Activated T-cell treated with anti-CD3 and anti-CD28 coated beads, Interleukin-2, amount 50 U/mL, for 48 hours (primary cell): ENCODE measurements at places on chromosomes 1 and 21.

GRCh38 chr1:42924851-42925760 is 33.6 kb downstream of the SLC2A1 start:
- DNase-seq: peak; percentile 28

DNA sequence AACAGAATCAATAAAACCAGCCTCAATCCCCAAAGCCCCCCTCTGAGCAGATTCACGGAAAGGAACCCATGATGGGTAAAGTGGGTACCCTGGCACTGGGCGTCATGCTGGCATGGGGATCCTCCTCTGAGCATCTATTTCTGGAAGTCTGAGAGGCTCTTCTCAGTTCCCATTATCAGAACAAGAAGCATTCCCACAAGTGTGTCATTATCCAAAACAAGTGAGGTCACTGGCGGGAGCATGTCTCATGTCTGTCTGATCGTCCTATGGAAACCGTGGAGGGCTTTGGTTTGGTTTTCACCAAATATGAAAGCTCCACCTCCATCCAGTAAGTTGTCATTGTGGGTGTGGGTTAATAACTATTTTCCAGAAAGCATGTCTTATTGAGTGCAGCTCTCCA is 70.7 kb downstream of the PGM1 start:
- no peak for DNase-seq

GRCh38 chr1:82600314-82600713 is 799.6 kb downstream of the ADGRL2 start:
- DNase-seq: no peak

GRCh38 chr1:43563876-43564539 is 33.3 kb downstream of the PTPRF start:
- DNase-seq: no peak

DNA sequence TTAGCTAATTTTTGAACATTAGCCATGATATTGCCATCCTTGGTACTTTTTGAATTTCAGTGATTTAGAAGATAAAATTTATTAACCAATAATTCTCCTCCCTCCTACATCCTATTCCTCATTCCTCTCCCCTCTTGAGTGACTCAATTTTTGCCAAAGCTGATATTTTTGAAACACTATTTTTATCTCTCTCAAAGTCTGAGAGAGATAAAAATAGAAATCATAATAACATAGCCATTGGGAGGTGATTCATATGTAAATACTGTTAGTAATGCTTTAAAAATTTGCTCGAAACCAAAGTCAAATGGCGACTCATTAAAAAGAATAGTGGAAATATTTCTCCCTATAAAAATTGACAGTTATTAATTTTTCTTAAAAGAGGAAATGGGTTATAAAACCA is 97.4 kb downstream of the PATJ start:
- DNase-seq: no peak

- DNase-seq: no peak
Observed at GRCh38 chr1:15616373-15617172, 685 bp upstream of the DDI2 start.

DNA sequence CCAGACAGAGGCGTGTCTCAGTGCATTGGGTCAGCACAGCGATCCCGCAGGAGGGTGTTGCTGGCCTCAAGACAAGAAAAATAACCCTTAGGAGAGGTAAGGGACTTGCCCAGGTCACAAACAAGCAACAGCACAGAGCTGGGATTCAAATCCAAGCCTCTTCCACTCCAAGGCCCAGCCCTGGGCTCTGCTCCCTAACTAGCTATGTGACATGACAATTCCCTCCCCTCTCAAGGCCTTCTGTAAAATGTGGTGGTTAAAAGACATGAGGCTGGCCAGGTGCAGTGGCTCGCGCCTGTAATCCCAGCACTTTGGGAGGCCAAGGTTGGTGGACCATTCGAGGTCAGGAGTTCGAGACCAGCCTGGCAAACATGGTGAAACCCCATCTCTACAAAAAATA is 28.1 kb upstream of the LAPTM5 start:
- DNase-seq: no peak

GRCh38 chr1:16026723-16027484 is 5.1 kb downstream of the CLCNKA start:
- peak; percentile 62 for DNase-seq

DNA sequence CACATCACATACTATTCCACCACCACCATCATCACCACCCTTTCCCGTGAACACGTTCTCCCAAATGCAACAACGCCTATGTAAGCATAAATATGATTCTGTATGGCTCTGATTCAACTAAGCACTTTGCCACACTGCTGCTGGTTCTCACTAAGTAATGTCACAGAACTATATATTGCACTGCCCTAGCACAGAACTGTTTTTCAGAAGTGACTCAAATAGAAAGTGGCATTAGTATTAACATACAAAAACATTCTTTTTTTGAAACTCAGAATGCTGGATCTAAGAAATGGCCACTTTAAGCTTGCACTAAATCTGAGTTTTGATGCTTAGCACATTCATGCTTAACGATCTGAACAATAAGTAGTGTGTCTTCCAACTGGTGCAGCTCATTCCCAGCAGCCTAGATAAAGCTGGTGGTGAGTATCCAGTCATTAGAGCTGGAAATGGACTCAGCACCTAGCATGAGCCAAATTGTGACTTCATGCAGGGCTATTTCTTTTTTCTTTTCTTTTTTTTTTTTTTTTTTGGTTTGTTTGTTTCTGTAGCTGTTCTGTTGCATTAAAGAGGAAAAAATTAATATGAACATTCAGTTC is 46.2 kb upstream of the ZC3H11B start:
- no peak for DNase-seq

DNA sequence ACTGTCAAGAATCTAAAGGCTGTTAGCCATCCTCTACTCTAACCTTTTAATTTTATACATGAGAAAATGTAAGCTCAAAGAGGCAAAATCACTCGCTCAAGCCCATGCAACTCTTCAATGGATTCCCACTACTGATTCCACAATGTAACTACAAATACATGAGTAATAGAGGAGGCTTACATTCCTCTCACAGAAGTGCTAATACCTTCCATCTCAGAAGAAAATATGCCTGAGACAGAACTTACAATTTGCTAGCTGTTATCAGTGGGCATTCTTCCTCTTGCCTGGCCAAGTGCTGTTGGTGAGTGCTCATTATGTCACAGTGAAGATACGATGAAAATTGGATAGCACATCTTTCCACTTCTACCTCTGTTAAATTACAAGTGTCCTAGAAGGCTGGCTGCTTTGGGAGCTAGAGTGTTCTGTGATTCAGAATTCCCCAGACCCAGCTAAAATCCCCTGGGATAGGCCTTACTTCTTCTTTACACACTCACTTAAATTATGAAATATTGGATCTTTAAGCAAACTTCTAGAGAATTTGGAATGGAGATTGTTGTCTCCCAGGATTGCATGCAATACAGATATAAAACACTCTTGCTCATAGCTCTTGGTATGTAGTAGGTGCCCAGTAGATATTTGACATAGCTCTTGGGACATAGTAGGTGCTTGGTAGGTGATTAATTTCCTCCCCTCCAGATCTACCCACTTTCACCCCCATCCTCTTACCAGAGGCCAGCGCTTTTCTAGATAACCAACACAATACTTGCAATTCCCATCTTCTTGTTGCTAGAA is 24.1 kb downstream of the BCL9 start:
- no peak for DNase-seq

DNA sequence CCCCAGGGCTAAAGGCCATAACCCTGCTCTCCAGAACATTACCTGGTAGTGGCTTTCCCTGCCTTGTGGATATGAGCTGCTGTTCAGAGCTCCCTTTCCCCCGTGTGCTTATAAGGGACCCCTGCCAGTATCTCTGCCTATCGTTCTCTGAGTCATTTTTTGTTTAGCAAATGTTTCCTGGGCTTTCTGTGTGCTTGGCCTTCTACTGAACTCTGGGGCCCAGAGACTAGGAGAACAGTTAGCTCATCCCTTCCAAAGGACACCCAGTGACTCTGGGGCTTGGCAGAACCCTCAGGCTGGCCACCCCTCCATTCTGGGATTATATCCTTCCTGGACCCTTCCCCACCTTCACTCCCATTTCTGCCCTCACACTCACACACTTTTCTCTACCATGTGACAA is 80.8 kb upstream of the POU3F1 start:
- DNase-seq: no peak

GRCh38 chr1:112714313-112715263 is 544 bp downstream of the PPM1J start:
- DNase-seq: no peak

GRCh38 chr1:175887981-175888428 is 144.6 kb upstream of the TNR start:
- peak; percentile 42 for DNase-seq

GRCh38 chr1:79472067-79472656 is 465.6 kb upstream of the ADGRL4 start:
- no peak for DNase-seq

- no peak for DNase-seq
Observed at GRCh38 chr1:209890641-209891330, 47.2 kb upstream of the SYT14 start.

DNA sequence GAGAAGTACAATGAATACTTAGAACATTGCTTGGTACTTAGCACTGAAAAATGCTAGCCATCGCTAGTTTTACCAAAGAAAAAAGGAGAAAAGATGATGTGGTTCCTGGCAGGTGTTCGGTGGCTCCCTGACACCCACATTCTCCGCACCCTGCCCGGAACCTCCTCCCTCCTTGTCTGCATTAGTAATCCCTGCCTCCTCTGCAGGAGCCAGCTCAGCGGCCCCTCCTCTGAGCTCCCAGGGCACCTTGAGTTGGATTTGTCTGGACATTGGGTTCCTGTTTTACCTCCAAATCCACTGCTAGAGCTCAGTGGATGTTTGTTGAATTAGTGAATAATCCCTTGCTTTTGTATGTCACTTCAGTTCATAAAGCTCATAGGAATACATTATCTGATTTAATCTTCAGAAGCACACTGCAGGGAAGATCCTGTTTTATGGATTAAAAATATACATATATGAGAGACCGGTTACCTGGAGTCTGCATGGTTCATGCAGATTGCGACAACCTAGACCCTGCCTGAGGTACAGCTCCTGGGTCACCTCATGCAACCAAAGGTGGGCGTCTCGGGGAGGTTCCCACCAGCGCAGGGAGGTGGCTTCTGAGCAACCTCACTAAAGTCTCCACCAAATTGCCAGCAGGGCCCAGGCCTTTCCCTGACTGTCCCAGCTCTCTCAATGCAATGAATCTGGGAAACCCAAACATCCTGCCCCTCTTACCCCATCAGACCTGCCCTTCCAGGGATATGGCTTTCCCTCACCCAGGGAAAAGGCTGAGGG is 24.2 kb downstream of the PCAT6 start:
- DNase-seq: peak; percentile 60

DNA sequence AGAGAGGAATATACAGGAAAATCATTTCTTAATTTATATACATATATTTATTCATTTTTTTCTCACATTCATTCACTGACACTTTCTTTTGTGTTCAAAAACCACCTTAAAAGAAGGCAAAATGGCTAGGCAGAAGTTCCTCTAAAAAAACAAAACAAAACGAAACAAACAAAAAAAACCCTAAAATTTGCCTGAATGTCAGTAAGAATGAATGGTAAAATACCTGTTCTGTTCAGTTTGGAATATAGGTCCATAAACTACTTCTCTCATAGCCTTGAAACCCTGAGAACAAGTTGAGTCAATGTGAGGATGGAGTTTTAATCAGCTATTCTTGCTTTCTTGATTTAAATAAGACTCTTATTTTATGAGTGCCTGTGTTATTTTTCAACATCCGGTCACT is 14.7 kb upstream of the ALG6 start:
- DNase-seq: no peak

- peak; percentile 71 for DNase-seq
Observed at GRCh38 chr1:206469933-206470691, at the start of gene IKBKE. Gene IKBKE (plus strand): TSS chr1:206470476. CDS start chr1:206473228, 2,752 bp downstream.

GRCh38 chr1:31762726-31763670 is 1.1 kb downstream of the ADGRB2 start:
- DNase-seq: peak; percentile 87

DNA sequence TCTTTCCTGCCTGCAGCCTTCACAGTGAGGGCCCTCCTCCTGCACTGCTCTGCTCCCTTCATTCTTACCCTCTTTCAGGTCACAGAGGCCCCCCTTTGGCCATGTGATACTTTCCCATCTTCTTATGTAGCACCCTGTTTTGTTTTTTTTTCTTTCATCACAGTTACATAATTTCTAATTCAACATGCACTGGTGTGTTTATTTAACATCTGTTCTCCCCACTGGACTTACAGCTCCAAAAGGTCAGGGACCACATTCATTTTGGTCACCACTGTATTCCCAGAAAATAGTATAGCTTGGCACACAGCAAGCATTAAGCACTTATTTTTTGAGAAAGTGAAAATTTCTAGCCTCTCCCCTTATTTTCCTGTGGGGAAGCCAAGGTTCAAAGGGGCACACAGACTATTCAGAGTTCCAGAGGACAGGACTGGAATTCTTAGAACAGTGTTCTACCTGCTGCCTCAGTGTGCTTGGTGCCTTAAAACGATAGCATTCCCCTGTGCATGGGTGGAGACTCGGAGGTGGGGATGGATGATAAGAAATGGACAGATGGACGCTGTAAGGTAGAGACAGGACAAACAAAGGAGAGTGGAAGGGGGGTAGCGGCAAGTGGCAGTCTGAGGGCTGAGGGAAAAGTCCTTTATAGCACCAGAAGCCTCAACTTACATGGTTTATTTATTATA is 5.3 kb downstream of the DENND2D start:
- DNase-seq: no peak

- DNase-seq: no peak
Observed at GRCh38 chr21:25539606-25540005, 67.7 kb downstream of the MRPL39 start.

DNA sequence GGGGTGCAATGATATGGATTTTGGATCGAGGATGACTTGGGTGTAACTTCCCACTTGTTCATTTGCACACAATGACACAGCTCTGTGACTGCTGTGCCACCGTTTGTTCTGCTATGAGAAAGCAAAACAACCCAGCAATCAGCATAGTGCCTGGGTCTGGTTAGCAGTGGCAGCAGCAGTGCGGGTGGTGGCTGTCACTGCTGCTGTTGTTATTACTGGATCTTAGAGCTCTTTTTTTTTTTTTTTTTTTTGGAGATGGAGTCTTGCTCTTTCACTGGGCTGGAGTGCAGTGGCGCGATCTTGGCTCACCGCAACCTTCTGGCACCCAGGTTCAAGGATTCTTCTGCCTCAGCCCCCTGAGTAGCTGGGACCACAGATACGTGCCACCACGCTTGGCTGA is 56.9 kb downstream of the TBCE start:
- no peak for DNase-seq
